ENCODE measurements at places on chromosomes 13 and 19.
A peak's percentile ranks its signal among the peaks of the same experiment; 100 is the strongest.

- DNase-seq, result no peak
Observed at GRCh38 chr13:49388091-49388635, 55.7 kb downstream of the CAB39L start.

DNA sequence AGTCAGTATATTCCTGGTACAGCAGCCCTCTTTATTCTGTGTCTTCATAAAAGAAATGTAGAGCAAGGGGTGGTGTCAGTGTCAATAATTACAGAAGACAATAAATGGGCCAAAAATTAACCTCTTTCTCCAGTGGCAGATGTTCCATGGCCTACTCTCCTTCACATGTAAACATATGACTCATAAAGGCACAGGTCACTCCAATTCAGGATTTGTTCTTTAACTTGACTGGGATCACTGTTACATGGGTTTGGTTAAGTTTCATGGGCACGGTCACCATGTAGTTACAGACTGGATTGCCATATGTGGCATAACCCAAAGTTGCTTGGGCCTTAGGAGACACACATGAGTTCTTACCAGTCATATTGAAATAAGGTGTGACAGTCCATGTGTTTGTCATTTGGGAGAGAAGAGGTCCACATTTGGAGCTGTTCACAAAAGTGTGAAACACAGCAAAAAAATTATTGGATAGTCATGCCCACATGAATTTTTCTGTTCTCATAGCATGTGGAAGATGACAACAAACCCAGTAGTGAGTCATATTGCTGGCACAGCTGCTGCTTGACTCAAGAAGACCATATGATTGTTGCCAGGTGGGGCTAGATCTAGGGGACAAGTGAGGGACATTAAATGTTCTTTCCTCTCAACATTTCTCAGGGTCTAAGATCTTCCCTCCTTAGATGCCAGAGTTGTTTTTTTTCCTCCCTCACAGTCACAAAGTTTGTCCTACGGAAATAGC, 68.1 kb upstream of the HTR2A start:
- no peak for DNase-seq

- DNase-seq, result no peak
Observed at GRCh38 chr19:55453511-55454260, 7.8 kb downstream of the ISOC2 start.

- DNase-seq, result no peak
Observed at GRCh38 chr19:38693380-38694223, 46.2 kb downstream of the ACTN4 start.

- DNase-seq, result no peak
Observed at GRCh38 chr19:6730941-6731670, 6.3 kb downstream of the GPR108 start.

- DNase-seq, result no peak
Observed at GRCh38 chr13:44809190-44809589, 180.1 kb downstream of the NUFIP1 start.

- no peak for DNase-seq
Observed at GRCh38 chr19:3253270-3253669, 28.8 kb downstream of the CELF5 start.

DNA sequence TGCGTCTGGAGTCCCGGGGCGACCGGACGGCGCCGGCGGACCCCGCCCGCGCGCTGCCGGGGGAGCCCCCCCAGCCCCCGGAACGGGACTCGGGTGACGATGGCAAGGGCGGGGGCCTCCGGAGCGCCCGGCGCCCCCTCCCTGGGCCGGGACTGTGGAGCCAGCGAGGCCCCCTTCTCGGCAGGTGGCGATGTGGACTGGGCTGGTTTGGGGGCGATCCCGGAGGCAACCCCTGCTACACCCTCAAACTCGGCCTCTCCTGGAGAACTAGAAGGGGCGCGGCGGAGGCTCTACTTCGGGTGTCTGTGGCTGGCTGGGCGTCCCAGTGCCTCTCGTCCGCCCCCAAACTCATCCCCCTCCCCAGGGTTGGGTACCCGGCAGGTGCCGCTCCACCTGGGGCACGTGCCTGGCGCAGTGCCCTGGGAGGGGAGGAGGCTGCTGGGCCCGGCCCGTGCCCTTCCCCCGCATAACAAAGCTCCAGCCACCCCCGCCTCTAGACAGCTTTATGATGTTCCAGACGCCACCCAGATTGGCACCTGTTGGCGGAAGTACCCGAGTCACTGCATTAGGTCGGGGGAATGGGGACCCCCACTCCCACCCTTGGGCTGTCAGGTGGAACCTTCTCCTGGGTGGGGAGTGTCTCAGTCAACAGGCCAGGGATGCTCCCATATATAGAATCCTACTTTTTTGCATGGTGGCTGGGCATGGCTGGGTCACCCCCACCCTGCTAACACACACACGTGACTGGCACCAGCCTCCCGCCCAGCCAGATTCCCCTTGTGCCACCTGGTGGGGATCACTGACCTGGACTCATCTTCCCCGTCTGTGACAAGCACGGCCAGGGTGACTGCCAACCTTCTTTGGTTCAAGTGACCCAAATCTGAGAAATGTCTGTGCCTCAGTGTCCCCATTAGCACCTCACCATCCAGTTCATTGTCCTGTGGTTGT, 722 bp downstream of the PKN1 start:
- DNase-seq, result peak; percentile 56

Data from stimulated activated CD4-positive, alpha-beta T cell treated with anti-CD3 and anti-CD28 coated beads, Interleukin-4, amount 100 ng/mL, for 1 hour (primary cell).